Naive thymus-derived CD8-positive, alpha-beta T cell (primary cell): ENCODE measurements at places on chromosomes 1 and 21.

DNA sequence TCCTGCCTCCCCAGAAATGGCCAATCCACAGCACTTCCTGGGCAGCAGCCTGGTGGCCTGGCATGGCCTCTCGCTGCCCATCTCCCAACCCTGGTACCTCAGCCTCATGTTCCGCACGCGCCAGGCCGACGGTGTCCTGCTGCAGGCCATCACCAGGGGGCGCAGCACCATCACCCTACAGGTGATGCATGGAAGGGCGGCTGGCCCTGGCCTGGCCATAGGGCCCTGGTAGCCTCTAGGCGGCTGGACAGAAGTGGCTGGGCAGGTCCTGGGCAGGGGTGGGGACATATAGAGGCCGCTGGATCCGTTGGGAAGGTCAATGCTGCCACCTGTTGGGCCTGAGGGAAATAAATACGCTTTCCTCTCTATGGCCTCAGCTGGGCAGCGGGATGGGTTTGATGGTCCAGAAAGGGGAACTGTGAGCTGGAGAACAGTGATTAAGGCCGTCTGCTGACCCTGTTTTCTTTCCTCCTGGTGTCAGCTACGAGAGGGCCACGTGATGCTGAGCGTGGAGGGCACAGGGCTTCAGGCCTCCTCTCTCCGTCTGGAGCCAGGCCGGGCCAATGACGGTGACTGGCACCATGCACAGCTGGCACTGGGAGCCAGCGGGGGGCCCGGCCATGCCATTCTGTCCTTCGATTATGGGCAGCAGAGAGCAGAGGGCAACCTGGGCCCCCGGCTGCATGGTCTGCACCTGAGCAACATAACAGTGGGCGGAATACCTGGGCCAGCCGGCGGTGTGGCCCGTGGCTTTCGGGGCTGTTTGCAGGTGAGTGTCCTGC is 14.4 kb downstream of the CELSR2 start:
- DNase-seq, result peak; percentile 53

DNA sequence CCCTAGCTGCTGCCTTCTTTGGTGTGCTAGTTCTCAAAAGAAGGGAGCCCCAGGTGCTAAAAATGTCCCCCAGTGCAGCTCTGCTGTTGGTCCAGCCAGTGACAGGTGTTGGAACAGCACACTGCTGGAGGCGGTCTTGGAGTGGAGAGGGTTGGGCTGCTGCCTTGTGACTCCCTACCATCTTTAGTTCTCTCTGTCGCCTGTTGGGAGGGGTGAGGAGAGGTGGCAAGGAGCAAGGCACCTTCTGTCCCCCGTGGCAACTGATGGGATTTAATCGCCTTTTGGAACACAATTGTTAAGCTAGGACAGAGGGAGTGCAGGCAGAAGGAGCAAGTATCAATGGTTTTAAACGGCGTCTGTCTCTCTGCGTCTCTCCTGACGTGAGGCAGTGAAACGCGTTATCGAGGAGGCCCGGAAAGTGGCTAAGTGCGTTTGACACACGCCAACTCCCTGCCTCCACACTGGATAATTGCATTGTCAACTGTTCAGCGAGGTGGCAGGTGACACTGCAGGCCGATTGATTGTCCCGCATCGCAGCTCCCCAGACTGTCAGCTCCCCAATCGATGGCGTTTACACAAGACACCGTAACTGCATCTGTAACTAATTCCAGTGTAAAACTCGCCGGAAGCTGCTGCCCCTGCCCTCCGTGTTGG is 34.0 kb downstream of the TMEM53 start:
- DNase-seq, result no peak

- no peak for DNase-seq
Observed at GRCh38 chr1:24567792-24568388, 12.0 kb downstream of the NCMAP start.

DNA sequence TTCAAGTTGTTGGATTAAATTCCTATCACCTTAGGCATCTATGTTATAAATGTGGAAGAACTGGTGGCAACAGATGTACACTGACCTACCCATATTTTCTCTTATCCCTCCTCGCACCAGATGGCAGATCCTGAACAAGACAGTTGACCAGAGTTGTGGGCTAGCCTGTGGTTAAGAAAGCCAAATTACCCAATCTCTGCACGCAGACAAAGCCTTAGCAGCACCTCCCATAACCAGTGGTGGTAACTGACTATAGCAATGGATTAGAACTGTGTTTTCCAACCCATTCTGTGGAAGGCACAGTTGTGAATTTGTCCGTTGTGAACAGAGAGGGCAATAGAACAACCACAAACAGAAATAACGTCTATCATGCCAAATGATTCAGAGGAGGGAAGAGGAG is 20.6 kb downstream of the ABCB10 start:
- DNase-seq, result no peak

GRCh38 chr1:193662030-193662429 is 475.6 kb upstream of the B3GALT2 start:
- DNase-seq, result no peak

GRCh38 chr1:42723511-42723910 is 16.5 kb downstream of the CLDN19 start:
- DNase-seq, result no peak

DNA sequence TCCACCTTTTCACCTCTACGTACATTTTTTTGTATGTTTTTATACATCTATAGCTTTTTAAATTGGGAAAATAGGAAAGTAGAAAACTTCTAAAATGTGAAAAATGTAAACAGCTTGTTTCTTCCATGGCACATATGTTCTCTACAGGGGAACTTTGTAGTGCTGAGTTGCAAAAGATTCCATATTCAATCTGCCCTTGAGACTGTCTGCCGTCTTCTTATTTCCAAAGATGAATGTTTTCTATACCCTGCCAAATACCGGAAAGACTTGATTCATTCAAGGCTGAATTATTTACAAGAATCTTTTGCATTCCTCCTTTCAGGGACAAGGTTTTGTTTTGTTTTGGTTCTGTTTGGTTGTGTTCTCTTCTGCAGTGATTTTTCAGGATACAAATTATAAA is 1334.5 kb upstream of the ADGRL4 start:
- DNase-seq, result no peak

GRCh38 chr1:230175163-230175747 is 108.2 kb downstream of the GALNT2 start:
- DNase-seq, result no peak

- DNase-seq, result no peak
Observed at GRCh38 chr1:39158327-39159086, 46.0 kb upstream of the MACF1 start.

DNA sequence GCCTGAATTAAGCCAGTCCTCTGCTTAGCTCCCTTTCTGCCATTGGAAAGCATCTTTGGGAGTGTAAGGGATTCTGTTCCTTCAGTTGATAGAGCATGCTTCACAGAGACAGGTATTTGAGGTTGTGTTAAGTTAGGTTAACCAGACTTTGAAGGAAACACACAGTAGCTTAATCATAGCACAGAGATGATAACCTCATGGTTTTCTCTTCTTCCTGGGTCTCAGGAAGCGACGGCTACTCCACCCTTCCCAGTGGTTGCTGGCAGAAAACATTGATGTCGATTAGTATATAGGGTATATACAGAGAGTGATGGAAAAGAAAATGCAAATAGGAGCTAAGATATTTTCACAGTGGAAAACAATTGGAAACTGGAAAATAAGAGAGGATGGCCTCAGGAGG is 42.0 kb downstream of the S1PR1 start:
- DNase-seq, result no peak

GRCh38 chr1:116762281-116762680 is 8.1 kb downstream of the CD2 start:
- DNase-seq, result no peak

DNA sequence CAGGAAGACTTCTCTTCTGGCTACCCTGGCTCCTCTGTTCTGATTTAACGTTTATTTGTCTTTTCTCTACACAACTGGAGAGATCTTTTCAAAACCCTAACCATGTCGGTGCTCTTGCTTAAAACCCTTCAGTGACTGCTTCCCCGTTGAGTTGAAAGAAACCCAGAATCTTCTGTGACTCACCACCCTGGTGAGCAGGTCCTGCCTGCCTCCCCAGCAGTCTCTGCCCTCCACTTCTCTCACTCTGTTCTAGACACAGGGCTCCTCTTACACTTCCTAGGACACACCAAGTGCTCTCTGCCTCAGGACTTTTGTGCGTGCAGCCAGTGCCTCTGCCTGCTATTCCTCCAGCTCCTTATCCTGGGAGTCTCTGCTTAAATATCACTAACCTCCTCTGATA is 131.4 kb downstream of the IER5 start:
- no peak for DNase-seq

GRCh38 chr1:165454091-165454610 is 9.2 kb upstream of the RXRG start:
- DNase-seq, result no peak

GRCh38 chr1:1205769-1206375 is 520 bp downstream of the TNFRSF18 start:
- DNase-seq, result no peak

DNA sequence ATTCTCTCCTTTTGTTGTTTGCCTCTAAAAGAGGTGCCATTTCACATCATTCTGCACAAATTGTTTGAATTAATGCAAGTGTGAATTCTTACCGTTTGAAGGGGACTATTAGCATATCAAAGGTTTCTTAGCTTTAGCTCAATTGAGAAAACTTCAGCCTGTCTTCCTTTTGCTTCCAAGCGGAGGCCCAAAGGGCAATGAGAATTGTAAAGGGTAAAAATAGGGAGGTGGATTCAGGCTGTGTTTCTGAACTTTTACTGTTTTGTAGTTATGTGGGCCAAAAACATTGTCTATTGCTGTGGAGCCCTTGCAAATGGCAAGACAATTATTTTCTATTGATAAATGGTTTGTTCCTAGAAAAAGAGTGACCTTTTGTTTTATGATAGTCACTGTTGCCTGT is 3.6 kb downstream of the ADGRL2 start:
- DNase-seq, result no peak

GRCh38 chr1:10553118-10553517 is 78.4 kb downstream of the PEX14 start:
- no peak for DNase-seq
